ENCODE measurements at places on chromosomes 5 and 9.

DNA sequence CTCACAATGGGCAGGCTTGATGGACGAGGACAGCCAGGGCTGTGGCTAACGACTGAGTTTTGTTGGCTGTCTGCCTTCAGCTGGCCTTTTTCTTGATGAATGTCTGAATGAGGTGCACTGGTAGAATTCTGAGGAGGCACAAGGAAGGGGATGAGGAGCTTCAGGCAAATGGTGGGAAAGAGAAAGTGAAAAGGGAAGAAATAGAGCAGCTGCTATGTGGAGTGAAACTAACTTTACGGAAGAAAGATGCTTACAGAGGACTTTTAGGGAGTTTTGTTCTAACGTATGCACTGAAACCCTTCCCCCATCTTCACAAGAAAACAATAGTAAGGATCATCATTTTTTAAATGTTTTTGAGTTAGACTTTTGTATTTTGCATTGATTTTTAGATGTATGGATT lies 45.3 kb downstream of the OR2K2 start:
- no peak for DNase-seq

DNA sequence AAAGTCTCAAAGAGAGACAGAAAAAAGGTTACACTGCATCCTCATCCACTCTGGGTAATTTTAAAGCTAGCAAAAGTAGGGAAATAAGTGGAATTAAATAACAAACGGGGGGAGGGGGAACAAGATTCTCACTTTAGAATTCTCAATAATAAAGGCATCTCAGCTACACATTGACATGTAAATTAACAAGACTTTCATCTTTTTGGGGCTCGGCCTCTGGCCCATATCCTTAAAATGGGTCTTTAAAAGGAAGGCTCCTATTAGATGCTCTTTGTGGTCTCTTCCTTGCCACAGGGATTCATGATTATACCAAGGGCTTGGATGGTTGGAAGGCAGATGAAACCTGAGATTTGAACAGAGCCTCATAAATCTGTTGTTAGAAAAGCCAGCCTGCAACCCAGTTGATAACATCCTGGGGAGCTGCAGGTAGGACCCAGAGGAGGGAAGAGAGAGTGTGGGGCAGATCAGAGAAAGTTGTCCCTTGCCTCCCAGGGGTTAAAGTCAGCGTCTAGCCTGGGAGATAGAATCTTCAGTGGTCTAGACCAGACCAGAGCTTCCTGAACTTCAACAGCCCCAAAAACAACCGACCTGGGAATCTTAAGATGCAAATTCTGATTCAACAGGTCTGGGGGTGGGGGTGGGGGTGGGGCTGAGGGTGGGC lies 135.9 kb downstream of the GCNT1 start:
- DNase-seq = no peak

DNA sequence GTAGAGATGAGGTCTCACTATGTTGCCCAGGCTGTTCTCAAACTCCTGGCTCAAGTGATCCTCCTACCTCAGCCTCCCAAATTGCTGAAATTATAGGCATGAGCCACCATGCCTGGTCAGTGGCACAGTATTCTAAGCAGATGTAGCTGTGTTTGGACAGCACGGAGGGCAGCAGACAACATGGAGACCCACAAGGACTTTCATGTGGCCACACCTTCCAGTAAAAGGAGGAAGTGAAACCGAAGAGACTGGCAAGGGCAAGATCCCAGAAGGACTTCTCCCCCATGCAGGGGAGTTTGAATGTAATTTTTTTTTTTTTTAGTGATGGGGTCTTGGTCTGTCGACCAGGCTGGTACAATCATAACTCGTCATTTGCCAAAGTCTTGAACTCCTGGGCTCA lies 172.2 kb downstream of the TRPM3 start:
- no peak for DNase-seq

- DNase-seq = no peak
These were observed 114.6 kb downstream of the GABRB2 start for GRCh38 chr5:161431963-161432362.

DNA sequence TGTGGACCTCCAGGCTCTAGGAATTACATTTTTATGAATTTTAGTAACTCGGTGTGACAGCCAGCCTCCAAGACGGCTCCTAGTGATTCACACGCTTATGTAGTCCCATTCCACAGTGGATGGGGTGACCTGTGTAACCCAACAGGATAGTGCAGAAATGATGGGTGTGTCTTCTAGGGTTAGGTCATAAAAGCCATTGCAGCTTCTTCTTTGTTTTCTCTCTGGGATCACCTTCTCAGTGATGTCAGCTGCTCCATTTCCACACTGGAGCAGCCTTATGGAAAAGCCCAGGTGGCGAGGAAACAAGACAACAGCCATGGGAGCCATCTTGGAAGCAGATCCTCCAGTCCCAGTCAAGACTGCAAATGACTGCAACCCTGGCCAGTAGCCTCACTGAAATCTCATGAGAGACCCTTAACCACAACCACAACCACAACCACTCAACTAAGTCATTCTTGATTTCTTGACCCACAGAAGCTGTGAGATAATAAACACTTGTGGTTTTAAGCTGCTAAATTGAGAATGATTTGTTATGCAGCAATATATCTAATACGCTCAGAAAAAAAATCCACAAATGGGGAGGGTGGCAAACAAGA lies 5.1 kb upstream of the GNPDA1 start:
- no peak for DNase-seq

- DNase-seq = no peak
These were observed 386.0 kb downstream of the CHSY3 start for GRCh38 chr5:130290219-130290618.

DNA sequence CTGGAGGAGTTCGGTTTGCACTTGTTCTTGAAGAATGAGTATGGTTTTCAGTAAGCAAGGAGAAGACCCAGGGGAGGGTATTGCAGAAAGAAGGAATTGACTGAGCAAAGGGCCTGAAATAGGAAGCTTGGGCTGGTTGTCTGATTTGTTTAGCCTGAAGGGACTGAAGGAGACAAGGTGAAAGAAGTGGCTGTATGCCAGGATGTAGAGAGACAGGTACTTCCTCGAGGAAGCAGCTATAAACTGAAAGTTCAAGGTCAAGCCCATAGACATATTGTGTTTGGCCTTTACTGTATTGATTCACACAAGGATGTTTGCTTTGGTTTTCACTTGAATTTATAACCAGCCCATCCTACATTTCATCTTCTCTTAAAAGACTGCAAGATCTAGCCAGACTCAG lies 183.1 kb downstream of the PALM2AKAP2 start:
- no peak for DNase-seq
